ENCODE measurements at places on chromosomes 3 and 15.

DNA sequence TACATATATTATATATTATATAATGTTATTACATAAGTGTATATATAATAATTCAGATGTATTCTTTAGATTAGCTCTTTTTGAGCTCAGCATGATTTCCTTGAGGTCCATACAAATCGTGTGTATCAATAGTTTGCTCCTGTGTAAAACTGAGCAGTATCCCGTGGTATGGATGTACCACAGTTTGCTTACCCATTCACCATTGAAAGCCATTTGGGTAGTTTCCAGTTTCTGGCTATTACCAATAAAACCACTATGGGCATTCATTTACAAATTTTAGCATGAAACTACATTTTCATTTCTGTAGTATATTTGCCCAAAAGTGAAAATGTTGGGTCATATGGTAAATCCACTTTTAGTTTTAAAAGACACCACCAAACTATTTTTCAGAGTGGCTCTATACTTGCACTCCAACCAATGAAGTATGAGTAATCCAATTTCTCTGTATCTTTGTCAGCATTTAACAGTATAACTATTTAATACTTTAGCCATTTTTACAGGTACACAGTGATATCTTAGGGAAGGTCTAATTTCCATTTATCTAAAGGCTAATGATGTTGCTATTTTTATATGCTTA lies 1361.4 kb upstream of the GBE1 start:
- no peak for DNase-seq

DNA sequence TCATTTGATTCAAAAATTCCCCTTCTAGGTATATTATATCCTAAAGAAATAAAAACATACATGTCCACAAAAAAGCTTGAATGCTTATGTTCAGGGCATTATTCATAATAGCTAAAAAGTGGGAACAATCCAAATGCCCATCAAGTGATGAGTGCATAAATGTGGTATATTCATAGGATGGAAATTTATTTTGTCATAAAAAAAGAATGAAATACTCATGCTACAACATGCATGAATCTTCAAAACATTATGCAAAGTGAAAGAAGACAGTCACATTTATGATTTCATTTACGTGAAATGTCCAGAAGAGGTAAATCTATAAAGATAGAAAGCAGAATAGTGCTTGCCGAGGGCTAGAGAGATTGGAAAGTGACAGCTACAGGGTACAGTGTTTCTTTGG lies 83.6 kb upstream of the SLC25A36 start:
- no peak for DNase-seq

DNA sequence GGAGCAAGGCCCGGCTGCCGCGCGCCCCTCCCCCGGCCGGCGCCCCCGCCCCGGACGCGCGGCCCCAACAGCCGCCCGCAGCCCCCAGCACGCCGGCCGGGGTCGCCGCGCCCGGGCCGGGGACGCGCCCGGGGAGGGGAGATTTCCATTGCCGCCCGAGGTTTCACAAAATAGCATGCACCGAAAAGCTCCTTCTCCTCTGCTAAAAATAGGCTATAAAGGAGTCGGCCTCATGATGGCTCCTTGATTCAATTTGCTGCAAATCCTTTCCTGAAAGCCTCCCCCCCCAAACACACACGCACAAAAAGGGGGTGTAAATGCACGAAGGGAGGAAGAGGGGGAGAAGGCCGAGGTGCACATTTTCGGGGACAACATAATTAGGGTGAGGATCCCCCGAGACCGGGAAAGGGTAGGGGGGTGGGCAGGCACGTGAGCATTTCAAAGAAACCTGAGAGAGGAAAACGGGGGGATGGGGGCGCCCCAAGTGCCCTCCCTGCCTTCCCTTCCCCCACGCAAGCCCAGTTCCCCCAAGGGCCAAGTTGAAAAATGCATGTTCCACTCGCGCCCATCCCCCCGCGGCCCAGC lies 734 bp downstream of the TBL1XR1 start:
- no peak for DNase-seq

DNA sequence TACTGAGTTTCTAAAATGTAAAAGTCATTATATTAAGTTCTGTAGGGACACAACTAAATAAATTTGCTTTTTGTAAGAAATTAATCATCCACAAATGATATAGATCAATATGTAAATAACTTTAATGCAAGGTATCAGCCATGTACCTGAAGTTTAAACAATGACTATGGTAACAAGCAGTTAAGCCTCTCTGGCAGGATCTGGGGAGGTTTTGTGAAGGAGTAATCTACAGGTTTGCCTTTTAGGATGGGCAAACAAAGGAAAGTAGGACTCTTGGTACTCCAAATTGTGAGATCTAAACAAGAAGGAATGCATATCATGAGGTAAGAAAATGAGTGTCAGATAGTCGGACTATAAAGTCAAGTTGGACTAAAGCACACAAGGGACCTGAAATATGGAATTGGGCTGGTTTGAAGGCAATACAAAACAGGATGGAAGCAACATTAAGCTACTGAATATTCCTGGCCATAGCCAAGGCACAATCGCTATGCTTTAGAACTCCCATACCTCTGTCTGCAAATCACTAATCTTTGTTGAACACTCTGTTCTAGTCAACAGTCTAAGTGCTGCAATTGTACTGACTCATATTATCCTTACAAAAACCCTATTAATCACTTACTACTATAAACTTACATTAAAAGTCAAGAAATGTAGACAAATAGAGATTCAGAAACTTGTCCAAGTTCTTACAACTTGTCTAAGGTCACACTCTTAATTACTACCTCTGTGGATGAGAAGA lies 412.8 kb downstream of the DIPK2A start:
- no peak for DNase-seq

DNA sequence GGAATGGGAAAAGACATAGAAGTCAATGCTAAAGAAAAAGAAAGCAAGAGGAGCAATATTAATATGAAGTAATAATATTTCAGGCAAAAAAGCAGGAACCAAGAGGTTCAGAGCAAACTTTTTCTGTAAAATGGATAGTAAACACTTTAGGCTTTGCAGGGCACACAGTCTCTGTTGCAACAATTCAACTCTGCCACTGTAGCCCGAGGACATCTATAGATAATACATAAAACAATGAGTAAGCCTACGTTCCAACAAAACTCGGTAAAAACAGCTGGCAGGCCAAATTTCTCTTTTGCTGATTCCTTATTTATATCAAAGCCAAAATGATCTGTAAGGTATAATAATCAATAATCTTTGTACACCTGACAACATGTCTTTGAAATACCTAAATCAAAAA lies 56.8 kb downstream of the SMAD6 start:
- no peak for DNase-seq

GRCh38 chr3:127967316-127967715 lies 52.3 kb downstream of the KBTBD12 start:
- no peak for DNase-seq

DNA sequence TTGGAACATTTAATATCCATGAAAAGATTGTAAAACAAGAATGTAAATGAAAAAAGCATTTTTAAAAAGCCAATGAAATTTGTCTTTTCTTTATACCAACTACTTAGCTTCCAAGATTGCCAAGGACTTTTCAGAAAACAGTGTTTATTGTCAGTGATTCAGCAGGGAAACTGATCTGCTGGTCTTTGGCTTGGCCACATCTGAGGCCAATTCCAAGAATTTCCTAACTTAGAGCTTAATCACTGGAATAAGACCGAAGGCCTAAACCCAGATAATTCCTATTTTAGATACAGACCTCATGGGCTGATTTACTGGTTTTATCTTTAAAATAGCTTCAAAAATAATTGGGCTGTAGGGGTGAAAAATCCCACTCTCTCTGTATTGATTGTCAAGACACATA lies 260.5 kb upstream of the RORA start:
- no peak for DNase-seq

DNA sequence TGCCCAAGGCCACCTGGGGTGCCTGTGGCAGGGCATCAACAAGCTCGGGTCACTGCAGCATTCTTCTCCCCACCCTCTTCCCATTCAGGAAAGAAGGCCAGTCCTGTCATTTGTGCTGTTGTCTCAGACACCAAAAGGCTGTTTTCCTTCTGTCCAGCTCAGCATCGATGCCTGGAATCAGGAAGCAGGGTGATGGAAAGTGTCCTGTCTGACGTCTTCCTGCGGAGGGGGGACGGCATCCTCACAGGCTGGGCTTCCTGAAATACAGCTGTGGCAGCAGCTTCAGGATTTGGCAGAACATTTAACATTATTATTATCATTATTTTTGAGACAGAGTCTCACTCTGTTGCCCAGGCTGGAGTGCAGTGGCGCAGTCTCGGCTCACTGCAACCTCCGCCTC lies 33.0 kb upstream of the ANKDD1A start:
- no peak for DNase-seq

GRCh38 chr15:95370291-95370690 lies 960.2 kb upstream of the NR2F2 start:
- DNase-seq, result no peak

- no peak for DNase-seq
These were observed 689.9 kb upstream of the SEMA6D start for GRCh38 chr15:47027322-47027946.

DNA sequence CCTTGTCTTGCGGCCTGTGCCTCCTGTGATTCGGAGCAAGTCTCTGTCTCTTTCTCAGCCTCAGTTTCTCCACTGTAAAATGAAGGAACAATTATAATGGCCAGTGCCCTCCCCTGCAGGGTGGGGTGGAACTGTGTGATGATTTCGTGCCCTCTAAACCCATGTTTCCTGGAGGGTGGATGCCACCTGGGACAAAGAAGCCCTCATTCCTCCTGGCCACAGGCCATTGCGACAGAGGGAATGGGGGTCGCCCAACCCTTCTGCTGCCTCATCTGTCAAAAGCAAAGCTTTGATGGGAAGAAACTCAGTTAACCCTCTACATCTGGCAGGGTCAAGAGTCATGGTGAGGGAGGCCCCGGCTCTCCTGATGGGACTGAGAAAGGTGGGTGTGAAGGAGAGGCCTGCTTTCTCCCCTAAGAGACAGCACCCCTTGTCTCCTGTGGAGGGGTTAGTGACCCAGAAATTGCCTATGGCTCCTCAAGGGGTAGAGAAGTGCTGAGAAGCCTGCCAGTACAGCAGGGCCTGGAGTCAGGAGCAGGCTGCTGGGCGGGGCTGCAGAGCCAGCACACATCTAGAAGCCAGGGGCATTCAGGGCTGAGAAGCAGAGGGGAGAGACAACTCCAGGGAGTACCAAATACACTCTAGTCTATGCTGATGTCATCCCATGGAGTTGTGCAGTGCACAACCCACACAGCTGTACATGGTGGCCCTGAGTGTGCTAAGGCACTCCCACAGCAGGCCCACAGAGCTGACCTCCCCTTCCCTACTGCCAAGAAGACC lies 61.0 kb downstream of the PLXNA1 start:
- DNase-seq, result no peak

- no peak for DNase-seq
These were observed 742.4 kb downstream of the NAALADL2 start for GRCh38 chr3:175601521-175601920.

DNA sequence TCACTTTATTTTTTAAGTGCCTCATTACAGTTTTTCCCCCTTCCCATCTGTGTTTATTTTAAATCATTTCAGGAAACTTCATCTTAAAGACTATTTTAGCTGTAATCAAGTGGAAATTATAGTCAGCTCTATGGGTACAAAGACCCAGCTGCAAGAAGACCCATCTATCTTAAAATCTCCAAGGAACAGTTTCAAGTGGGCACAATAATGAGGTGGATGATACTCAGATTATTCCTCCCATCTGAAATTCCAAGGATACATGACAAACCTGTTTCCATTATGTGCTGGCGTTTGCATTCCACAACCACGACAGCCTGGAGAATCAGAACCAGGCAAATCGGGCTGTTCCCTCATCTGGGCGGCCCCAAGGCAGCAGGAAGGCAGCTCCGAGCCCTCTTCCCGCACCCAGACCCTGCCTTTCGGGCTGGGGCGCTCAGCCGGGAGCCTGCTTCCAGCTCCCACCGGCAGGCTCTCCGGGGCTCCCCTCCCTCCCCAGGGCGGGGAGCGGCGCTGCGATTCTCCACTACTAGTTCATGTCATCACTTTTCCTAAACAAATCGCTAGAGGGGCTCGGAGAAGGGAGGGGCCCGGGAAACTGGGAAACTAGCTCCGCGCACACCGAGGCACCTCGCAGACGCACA lies at the start of gene MGLL:
MGLL (minus strand) TSS at position 475 of the 641 bp plus-strand sequence; CDS start at position 278, 197 bp downstream.
- DNase-seq, result no peak

DNA sequence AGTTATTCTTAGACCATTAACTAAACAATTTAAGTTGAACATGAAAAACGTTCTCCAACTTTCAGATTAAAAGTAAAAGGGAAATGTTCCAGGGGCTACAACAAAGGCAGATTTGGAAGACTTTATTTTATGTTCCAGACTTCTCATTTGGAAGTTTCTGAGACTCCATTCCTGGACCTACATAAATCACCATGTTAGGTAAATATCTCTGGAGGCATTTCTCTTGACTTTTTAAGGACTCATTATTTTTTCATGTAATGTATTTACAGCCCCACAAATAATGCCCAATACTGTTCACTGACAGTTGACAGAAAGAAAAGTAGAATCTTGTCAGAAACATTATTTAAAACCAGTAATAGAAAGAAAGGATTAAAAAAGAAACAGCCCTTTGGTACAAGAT lies 352.1 kb downstream of the SLC9A9 start:
- DNase-seq, result no peak

- DNase-seq, result no peak
These were observed 21.7 kb downstream of the KIF7 start for GRCh38 chr15:89633585-89633984.

GRCh38 chr3:164572436-164572835 lies 505.9 kb downstream of the SI start:
- no peak for DNase-seq

GRCh38 chr3:104190681-104191080 lies 1176.0 kb upstream of the ALCAM start:
- DNase-seq, result no peak

GRCh38 chr15:96412045-96412905 lies 81.8 kb downstream of the NR2F2 start:
- DNase-seq, result no peak

- DNase-seq, result no peak
These were observed 38.0 kb downstream of the TXNRD3 start for GRCh38 chr3:126616931-126617330.

- no peak for DNase-seq
These were observed 43.2 kb downstream of the GOLGA8S start for GRCh38 chr15:23397779-23398178.

DNA sequence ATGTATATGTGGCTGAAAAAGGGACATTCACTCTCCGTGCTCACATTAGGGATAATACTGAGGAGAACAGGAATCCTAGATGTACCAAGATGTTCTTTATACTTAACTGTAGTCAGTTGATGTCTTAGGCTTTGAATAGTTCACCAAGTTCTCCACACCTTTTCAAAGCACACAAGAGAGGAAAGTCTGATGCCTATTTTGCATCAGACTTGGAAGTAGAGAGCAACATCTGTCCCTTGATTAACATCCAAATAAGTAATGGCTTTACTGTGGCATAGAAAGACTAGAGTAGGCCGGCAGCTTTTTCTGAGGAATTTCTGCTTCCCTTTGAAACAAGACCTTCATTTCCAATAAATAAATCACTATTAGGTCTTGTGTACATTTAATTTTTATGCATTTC lies 34.0 kb downstream of the PIGB start:
- DNase-seq, result no peak

DNA sequence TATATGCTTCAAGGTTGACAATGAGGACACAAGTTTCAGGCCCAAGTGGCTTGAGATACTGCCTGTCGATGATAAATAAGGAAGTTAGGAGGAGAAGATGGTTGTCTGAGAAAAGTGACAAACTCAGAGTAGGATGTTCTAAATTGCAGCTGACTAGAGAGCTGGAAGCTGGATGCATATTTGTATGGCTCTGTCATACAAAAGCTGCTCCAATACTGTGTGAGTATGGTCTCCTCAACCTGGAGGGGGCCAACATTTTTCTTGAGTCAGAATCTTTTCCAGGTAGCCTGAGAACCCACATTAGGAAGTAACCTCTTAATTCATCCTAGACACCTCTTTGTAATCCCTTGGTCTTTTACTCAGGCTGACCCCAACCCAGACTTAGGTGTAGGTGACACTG lies 28.4 kb upstream of the TPRG1 start:
- no peak for DNase-seq

All from AG04450 (cell line).